Urinary bladder (tissue), 4 donors: ENCODE measurements at places on chromosomes 1 and 21.

DNA sequence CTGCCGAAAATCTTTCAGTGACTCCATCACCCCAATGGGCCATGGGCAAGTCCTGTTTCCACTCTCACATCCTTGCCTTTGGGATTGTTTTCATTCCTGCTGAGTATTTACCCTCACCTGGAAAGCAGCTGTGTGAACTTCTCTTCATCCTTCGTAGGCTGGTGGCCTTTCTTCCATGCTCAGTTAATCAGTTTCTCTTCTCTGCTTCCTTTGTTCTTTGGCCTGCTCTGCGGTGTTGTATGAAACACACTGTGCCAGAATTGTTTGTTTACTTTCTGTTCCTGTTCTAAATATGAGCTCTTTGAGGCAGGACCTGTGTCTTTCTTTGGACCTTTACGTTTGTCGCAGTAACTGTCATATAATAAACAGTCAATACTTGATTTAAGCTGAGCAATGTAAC is 48.6 kb downstream of the ITSN1 start:
- no peak for DNase-seq

GRCh38 chr1:227728059-227728891 is 6.8 kb downstream of the JMJD4 start:
- no peak for DNase-seq

GRCh38 chr21:19785941-19786340 is 1212.3 kb upstream of the NCAM2 start:
- DNase-seq = peak; percentile 8

DNA sequence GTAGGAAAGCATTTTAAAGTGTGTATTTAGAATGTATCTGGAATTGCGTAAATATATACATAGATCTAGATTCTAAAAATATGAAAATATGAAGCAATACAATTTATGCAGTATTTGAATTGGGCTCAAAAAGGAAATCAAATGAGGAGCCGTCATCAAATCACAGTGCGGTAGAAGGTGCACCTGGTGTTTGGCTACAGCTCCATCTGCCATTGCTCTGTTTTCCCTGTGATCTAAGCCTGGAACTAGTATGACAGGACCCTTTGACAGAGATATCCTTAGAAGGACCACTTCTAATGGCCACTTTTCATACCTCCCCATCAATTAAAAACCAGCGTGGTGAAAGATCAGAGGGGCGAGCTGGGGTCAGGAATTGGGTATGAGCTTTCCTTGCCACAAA is 202.6 kb downstream of the NFIA start:
- DNase-seq = no peak

- no peak for DNase-seq
Observed at GRCh38 chr1:236122176-236122575, 20.2 kb upstream of the GPR137B start.

GRCh38 chr1:63892632-63893395 is 119.0 kb downstream of the ROR1 start:
- no peak for DNase-seq

DNA sequence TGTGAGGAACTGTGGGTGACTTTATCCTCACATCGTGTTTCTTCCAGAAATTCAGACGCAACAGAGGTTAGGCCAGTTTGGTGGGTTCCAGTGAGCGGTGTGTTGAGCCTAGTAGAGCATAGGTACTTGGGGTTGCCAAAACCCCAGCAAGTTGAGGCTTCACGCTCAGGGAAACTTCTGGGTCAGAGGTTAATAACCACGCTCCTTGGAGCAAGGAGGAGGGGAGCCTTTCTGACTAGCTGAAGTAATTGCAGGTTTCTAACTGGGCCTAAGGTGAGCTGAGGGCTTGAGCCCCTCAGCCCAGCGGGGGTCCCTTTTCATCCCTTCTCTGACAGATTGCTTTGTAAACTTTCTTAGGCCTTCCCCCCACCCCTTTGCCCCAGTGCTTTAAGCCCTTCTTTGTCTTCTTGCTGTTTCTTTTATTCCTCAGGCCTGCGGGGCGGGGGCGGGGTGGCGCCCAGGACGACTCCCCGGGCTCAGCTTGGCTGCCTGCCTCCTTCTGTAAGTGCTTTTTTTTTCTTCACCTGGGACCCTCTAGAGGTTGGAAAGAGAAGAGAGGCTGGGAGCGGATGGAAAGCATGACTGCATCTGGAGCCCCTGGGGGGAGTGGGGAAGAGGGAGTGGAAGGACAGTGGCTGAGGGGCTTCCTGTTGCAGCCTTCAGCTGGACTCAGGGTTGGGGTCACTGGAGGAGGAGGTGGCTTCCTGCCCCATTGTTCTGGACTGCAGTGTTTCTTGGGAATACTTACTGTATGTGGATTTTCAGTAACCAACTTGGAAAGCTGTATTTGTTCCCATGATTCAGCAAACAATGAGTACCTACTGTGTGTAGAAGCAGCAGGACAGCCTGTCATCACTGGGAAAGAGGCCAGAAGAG is 1.3 kb upstream of the ZNF436 start:
- DNase-seq = peak; percentile 64

DNA sequence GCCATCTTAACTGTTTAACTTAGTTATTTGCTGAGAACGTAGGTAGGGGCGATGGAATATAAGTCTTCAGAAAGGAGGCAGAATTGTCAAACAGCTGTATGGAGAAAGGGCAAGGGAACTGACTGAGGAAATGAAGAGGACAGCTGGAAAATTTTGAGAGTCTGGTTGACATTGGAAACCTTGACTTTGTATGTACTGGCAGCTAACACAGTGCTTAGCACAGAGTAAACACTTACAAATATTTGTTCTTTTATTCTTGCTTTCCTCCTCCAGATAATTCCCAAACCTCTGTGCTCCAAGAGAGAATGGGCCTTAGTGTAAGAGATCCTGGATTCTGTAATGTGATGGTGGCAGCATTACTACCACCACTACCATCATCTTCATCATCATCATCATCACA is 91.3 kb downstream of the ZSCAN20 start:
- DNase-seq = no peak

GRCh38 chr1:83996191-83996590 is 2.7 kb downstream of the TTLL7 start:
- DNase-seq = no peak

DNA sequence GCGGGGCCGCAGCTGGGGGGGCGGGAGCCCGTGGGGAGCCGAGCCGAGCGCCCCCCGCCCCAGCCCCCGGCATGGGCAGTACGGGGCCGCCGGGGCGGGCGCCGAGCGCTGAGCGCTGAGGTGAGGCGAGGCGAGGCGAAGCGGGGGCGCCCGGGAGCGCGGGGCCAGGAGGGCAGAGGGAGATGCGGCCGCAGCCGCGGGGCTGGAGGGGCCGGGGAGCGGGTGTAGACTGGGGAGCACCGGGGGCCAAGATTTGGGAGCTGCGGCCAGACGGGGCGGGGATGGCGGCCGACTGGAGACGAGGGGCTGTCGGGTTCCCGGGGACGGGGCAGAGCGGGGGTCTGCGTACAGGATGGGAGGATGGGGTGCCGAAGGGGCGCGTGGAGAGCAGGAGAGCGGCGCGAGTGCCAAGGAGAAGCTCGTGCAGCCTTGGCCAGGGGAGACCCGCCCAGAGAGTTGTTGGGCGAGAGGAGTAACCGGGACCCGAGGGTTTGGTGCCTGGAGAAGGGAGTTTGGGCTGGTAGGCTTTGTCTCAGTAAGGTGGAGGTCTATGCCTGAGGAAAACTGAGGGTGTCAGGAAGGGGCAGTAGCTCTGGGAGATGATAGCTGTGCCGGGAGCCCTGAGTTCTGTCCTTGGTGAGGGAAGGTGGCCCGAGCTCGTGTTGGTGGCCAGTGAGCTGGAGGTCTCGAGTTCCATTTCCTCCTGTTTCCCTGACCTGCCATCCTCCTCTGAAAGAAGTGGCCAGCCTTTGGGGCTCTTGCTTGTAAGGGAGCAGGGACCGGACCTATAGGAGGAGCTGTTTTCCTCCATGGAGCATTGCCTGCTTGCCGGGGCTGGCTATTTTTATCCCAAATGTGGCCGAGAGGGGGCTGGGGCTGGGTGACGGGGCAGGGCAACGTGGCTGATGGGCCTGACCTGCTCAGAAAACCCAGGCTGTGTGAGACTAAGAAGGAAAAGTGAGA is 539 bp downstream of the ATP8B2 start:
- DNase-seq = no peak

DNA sequence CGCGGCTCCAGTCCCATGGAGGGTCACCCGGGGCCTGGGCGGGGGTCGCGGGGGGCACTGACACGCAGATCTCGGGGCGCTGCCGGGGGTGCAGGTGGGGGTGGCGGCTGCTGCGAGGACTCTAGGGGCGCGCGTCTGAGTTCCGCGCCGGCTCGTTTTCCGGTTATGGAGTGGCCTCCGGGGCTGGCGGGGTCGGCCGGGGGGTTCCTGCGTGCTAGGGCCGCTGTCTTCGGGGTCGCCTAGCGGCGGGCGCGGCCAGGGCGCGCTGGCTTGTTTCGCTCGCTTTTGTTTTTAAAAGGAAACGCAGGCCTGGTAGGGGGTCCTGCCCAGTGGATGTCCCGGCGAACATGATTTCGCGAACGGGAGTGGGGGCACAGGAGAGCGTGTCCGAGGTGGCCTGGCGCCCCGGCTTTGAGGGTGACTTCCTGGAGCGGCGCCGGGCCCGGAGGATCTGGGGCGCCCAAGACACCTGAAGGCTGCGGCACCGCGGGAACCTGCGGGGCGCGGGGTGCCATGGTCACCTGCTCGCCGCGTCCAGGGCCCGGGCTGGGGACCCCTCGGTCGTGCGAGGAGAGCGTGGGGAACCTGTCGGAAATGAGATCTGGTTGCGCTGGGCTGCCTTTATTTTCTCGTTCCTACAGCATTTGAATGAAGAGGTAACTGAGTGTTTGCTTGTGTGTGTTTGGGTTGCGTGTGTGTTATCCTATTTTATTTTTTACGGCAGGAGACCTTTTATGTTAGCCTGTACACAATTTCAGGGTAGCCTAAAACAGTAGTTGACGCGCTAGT is 618 bp downstream of the ETS2 start:
- DNase-seq = no peak

DNA sequence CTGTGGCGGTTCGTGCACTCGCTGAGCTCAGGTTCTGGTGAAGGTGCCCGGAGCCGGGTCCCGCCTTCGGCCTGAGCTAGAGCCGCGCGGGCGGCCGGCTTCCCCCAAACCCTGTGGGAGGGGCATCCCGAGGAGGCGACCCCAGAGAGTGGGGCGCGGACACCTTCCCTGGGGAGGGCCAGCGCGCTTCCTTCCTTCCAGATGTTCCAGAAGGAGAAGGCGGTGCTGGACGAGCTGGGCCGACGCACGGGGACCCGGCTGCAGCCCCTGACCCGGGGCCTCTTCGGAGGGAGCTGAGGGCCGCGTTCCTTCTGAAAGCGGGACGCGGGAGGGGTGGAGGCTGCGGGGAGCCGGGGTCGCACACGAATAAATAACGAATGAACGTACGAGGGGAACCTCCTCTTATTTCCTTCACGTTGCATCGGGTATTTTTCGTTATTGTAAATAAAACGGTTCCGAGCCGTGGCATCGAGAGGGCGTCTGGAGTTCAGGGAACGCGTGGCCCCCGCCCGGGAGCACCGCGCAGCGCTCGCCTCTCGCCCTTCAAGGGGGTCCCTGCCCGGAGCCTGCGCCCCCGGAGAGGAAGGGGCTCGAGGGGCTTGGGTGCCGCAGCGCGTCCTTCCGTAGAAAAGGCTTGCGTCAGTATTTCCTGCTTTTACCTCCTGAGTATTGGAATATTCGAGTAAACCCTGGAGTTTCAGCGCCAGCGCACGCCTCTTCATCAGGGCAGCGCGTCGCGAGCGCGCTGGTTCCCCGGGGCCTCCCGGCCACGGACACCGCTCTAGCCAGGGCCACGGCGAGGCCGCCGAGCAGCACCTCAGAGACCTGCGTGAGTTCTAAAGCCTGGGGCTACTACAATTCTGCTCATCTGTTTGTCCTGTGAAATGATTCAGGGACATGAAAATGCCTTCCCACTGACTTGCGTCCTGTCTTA is 11.5 kb downstream of the YBEY start:
- no peak for DNase-seq

DNA sequence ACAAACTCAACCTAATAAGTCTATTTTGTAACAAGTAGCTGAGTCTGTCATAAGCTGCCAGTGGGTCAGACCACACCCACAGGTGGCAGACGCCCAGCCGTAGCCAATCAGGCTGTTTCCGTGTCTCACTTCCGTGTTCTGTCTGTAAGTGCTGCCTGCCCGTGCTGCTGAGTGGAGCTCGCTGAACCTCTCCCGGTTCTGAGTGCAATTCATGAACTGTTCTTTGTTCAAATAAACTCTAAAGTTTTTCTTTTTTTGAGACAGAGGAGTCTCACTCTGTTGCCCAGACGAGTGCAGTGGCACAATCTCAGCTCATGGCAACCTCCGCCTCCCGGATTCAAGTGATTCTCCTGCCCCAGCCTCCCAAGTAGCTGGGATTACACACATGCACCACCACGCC is 25.1 kb downstream of the POFUT2 start:
- DNase-seq = no peak

- no peak for DNase-seq
Observed at GRCh38 chr1:70205071-70205433, 327 bp downstream of the LRRC40 start.

DNA sequence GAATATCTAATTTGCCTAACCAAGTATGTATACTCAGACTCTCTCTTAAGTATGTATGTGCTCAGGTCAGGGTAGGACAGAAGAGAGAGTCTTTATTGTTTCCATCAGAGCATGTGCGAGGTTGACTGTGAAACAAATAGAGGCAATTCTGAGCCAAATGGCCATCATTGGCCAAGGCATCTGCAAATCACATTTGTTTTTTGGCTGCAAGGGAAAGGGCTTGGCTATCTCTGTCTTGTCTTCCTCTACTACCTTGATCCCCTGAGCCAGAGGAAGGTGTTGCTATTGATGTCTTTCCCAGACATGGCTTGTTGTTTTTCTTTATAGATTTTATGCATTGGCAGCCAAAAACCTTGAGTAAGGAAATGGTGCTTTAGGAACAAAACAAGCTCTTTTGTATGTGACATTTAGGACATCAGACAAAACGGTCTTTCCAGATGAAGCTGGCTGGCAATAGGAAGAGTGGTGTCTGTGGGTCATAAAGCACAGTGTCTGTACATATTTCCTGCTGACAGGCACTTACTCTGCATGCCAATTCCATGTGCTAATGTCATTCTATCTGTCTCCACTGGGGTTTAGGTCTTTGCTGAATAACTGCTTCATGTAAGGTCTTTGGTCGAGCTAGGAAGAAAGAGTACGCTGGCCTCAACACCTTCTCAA is 163.3 kb downstream of the BRINP2 start:
- DNase-seq = no peak

DNA sequence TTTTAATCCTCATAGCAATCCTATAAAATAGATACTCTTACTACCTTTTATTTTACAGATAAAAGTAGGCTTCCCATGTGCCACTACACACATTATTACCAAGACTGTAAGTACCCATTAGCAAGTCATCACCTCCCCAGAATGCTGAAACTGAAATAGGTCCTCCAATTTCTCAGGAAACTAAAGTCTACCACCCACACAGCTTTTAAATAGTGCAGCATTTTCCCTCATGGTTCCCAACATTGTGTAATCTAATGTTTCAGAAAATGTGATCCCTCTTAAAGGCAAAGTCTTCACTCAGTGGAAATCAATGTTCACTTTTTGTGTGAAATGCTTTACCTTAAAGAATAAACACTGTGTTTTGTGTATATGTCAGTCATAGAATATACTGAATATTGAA is 356.5 kb downstream of the GPATCH2 start:
- no peak for DNase-seq

- no peak for DNase-seq
Observed at GRCh38 chr1:23210351-23210785, 6.9 kb downstream of the HTR1D start.
